ENCODE measurements at places on chromosomes 3 and 15. TPM values are rescaled to one million over a fixed set of nuclear protein-coding genes. Genes with fewer than 3 reads are reported as not detected.

FGF7 gene
- total RNA-seq, result not detected

POLR2H gene
- 130 TPM for total RNA-seq

AGBL1 gene
- total RNA-seq, result 0.04 TPM

MYZAP gene
- total RNA-seq, result 0.11 TPM

TNFAIP8L3 gene
- total RNA-seq, result not detected

GDPGP1 gene
- 5.6 TPM for total RNA-seq

TEX264 gene
- 35.3 TPM for total RNA-seq

EAF2 gene
- total RNA-seq, result 12.9 TPM

Measured in activated CD4-positive, alpha-beta T cell treated with anti-CD3 and anti-CD28 coated beads for 36 hours (primary cell).